ENCODE measurements at places on chromosomes 11 and 22.

DNA sequence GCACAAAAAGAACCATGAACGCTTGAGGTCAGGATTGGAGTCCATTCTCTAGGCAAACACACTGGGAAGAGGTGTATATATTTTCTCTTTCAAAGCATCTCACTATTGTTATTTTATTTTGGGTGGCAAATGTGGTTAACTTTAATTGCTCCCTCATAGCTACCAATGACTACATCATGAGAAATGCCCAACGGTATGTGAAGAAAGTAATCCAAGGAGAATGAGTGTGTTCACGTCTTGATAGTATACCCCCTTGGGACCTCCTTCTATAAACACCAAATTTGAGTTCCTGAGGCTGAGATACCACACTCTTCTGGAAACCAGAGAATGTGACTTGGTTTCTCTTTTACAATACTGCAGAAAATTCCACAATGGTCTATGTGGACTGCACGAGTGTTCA lies 15.8 kb downstream of the OR8D1 start:
- DNase-seq, result no peak

GRCh38 chr22:37967637-37968451 lies 14.3 kb downstream of the POLR2F start:
- DNase-seq, result no peak

- no peak for DNase-seq
These were observed 512 bp downstream of the SH3BP1 start for GRCh38 chr22:37639771-37640590.

DNA sequence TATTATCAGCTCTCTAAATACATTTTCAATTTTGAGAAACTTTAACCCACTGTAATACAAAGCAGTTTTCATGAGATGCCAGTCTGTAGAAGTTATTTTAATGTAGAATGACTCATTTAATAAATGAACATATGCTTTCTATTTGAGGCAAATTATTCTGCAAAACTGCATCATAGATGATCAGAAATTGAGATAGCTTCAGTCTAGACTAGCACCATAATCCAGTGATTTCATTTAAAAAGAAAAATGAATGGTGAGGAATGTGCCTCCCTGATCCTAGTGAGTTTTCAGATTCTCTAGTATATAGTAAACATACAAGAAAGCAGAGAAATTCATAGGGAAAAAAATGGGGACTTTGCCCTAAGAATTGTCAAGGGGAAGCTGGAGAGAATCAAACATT lies 66.1 kb downstream of the OR5AK2 start:
- no peak for DNase-seq

DNA sequence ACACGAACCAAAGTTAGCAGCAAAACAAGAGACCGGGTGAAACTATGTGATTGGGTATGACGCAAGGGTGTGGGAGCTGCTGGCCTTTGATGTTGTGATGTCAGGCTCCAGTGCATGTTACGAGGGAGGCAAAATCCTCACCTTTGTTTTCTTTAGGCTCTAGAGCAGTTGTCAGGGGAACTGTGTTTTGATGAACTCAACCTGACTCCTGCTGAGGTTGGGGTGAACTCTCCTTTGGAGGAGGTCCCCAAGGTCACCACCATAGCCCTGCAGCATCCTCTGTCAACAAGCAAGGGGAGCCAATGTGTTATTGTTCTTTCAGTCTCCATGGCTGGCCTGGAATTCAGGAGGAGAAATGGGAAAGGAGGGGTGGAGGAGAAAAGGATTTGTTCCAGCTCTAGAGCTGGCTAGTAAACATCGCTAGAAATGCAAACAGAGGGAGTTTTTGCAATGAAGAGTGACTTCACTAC lies 33.8 kb downstream of the RASSF10 start:
- no peak for DNase-seq

DNA sequence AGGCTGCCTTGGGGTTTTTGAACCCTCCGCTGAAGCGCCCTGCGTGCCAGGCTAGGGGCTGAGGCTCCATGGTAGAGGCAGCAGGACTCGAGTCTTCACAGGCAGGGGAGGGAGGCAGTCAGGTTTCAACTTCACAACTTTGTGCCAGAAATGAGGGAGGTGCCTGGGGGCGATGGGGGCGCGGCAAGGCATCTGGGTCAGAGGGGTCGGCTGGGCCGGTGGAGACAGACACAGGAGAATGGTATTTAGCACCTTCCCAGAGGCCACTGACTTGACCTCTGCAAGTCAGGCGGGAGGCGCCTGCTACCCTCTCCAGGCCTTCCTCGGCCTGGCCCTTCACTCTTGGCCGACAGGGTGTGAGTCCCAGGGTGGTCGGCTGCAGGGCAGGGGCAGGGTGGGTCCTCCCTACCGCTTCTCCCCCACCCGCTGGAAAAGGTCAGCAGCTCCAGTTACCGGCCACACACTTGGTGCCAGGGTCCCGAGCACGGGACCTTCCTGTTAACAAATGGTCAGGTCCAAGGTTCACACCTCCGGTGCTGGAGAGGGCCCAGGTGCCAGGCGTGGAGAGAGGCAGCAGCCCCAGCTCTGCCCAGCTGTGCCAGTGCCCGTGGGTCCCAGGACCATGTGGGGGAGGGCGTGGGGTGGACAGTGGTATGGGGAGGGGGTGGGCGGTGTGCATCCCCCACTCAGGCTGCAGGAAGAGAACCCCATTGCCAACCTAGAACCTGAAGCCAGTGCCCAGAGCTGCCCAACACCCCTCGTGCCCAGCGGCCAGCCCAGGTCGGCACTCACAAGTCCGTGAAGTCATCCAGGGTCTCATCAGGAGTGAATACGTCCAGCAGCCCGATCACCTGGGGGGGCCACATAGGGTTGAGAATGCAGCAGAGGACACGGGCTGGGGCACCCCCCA lies 3.8 kb downstream of the MAPK12 start:
- no peak for DNase-seq

DNA sequence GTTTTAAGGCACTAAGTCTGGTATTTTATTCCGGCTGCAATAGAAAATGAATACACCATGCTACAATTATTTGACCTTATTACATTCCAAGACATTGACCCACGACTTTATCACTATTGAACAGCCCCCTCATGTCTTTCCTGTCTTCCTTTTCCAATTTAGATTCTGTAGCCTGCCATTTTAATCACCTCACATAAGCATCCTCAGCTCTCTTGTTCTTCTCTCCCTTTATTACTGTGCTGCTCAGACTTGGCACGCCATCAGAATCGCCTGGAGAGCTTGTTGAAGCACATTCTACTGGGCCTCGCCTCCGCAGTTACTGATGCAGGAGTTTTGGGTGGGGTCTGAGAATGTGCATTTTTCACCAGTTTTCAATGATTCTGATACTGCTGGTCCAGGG lies 38.7 kb upstream of the SWAP70 start:
- DNase-seq, result no peak

- no peak for DNase-seq
These were observed 850 bp upstream of the MIF start for GRCh38 chr22:23893121-23893944.

DNA sequence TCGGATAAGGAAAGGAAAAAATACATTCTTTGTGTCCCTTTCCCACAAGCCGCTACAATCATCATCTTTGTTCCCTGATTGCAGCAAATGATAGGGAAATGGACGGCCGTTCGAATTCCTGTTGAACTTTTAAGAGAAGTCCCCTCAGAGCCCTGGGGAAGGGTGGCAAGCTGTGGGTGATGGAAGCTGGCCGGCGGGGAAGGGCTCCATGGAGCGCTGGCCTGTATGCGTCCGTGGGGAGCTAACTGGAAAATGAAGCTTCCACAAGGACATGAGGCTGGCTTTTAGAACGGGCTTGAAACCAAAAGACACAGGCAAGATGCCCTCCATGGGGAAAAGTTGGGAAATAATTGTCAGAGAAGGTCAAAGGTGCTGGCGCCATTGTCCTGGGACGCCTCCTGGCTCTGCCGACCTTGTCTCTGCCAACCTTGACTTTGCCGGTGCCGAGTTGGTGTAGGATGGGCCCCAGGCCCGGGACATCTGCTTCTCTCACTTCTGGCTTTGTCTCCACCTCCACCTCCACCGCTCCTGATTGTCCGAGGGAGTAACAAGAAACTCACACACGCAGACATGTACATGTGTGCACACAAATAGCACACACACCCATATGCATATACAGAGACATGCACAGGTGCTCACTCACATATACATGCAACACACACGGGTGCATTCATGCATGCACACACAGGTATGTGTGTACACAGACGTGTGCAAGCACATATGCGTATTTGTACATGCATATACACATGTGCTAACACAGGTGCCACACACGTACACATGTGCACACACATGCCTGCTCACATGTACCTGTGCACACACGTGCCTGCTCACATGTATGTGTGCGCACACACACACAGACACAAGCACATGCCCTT lies 14.5 kb upstream of the PPARA start:
- no peak for DNase-seq

GRCh38 chr11:118886681-118887111 lies 3.0 kb downstream of the CXCR5 start:
- no peak for DNase-seq

GRCh38 chr11:130829920-130830511 lies 86.3 kb downstream of the SNX19 start:
- DNase-seq, result no peak

GRCh38 chr11:122814401-122814800 lies 23.9 kb upstream of the CRTAM start:
- no peak for DNase-seq

DNA sequence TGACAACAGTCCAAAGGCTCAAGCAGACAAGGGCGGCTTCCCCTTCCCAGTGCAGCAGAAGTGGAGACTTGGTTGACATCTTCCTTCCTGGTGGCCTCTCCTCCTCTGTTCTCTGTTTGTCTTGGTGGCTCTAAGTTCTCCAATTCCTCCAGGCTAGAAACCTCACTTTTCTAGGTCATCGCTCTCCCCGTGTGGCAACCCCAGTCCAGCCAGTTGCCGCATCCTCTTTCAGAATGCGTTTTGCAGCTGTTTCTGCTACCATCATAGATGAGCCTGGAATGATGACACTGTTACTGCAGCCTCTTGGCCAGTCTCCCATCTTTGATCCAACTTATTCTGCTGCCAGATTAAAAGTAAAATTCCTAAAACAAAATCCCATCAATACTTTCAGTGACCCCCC lies 201.5 kb downstream of the TRIM29 start:
- DNase-seq, result no peak

Measured in activated CD4-positive, alpha-beta T cell treated with anti-CD3 and anti-CD28 coated beads, Interleukin-2, amount 50 U/mL, for 4 hours (primary cell).